ENCODE measurements at places on chromosomes 4 and X. TPM values are rescaled to one million over a fixed set of nuclear protein-coding genes. Genes with fewer than 3 reads are reported as not detected.

The SHROOM2 gene
- 3.9 TPM for total RNA-seq

The JAKMIP1 gene
- total RNA-seq: 0.19 TPM

The ART3 gene
- 1.8 TPM for total RNA-seq

The KIT gene
- total RNA-seq: 9.3 TPM

The PCDH11X gene
- total RNA-seq: 0.15 TPM

The FDCSP gene
- 0.49 TPM for total RNA-seq

DNA sequence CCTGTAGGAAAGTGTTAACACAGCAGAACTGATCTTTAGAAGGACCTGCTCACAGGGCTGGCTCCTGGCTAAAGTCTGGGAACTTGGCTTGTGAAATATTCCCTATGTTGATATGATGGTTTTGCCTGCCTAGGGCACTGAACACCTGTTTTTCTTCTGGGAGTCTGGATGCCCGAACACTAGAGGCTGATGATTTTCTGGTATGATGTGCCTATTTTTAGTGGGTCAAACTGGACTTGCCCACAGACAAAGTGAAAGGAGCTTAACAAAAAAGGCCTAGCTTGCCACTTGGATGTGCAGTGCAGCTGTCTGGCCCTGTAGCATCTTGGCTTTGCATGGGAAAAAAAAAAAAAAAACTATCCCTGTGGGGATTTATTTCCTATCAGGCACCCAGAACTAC lies 39.1 kb downstream of the ZNF674 start:
- no peak for DNase-seq

DNA sequence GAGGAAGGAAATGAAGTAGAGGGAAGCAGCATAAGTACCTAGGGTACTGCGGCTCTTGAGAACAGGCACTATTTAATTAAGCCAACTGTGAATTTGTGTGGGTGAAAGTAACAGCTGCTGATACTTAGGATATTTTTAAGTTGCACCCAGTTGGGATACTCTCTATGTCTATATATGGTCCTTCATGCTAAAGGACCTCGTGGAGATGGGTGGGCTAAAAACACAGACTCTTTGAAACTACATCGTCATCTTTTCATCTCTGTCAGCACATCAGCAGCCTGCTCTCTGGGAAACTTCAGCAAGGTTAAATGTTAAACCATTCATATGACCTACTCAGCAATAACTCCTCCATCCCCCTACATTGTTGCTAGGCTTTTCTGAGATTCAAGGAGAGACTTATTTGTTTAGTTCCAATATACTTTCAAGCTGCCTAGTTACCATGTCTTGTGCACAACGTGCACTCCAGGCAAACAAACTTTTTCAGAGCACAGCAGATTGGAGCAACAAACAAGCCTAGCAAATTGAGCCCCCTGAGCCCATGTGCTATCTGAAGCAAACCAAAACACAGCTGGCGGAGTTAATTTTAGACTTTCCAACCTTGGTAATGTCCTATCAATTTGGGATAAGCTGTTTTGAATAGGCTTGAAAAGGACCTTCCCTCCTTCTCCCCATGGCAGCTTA lies 6.2 kb upstream of the MOB1B start:
- no peak for DNase-seq

DNA sequence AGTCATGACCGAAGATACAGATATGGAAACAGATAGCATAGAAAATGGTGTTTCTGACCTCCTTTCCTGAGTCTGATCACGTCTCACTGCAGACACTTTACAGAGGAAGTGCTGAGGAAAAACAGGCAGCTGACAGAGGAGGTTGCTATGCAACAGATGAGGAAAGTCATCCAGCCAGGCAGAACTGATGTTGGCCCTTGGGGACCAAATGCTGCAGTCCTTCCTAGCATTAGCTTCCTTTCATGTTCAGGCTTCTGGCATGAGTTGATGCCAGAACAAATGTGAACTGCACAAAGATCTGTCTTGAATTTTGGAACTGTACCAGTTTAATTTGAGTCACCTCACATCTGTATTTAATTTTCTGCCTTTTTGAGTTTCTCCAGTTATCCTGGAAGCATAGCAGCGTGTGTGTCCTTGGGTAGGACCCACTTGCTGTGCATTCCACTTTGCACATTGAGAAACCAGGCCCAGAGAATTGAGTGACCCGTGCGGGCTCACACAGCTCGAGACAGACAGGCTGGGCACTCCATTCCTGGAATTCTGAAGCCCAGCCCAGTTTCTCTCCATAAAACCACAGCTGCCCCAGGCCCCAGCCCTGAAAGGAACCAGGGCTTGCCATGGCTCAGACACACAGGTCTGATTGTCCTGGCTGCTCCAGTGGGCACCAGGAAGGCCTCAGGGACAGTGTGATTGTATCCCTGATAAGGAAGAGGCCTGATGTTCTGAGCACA lies 1.4 kb upstream of the MAGED1 start:
- DNase-seq: no peak

GRCh38 chrX:20519146-20519545 lies 252.4 kb upstream of the RPS6KA3 start:
- DNase-seq: no peak

Measured in colonic mucosa (tissue), 4 donors.